ENCODE measurements at places on chromosomes 7 and 10.

DNA sequence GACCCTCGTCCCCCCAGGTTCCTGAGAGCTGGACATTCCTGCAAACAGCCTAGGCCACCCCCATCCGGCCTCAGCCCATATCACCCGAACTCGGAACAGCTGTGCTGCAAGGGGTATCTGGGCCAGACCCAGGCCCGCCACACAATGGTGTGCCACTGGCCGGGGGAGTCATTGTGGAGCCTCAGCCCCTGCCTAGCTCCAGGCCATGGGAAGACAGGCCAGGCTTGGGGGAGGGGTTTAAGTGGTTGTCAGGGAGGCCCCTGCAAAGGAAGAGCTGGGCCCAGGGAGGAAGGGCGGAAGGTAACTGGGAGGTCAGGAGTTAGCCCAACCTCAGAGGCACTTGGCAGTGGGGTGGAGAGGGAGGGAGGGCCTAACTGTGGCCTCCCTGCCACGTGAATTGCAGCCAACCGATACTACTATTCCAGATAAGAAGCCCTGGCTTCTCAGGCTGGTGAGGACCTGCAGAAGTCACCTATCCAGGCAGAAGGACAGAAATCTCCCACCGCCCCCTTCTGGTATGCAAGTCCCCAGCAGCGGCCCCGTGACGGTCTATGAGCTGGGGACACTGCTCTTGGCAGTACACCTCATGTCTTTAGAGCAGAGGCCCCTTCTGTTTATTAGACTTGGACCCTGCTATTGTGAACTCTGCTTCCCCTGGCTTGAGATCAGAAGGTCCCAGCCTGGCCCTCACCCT lies 26.8 kb downstream of the VSIR start:
- no peak for DNase-seq

GRCh38 chr10:73653701-73654100 lies 2.1 kb downstream of the SYNPO2L start:
- DNase-seq, result no peak

DNA sequence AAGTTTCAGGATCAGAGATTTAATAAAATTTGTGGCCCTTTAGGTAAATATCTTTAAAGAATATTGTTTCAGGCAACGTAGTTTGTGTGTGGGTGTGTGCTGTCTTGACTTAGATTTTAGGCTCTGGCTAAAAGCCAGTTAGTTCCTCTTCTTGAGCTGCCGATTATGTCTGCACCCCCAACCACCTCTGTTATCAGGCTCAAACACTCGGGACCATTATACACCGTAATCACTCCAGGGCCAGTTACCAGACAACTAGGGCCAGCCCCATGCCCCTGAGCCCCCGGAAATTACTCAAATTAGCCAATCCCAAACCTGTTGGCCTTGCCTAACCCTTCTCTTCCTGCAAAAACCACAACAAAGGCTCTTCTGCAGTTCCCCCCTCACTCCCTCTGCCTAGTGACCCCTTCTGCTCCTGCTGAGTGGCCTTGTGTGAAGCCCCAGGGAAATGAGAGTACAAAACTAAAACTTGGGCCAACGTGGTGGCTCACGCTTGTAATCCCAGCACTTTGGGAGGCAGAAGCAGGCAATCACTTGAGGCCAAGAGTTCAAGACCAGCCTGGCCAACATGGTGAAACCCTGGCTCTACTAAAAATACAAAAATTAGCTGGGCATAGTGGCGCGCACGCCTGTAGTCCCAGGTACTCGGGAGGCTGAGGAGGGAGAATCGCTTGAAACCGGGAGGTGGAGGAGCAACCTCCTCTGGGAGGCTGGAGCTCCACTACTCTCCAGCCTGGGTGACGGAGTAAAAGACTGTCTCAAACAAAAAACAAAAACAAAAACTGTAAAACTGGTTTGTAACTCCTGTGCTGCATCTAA lies 9.2 kb upstream of the HNRNPF start:
- DNase-seq, result no peak

GRCh38 chr7:140544388-140544826 lies 65.1 kb upstream of the MKRN1 start:
- no peak for DNase-seq

- no peak for DNase-seq
Observed at GRCh38 chr7:50208378-50208982, 96.0 kb upstream of the IKZF1 start.

- DNase-seq, result no peak
Observed at GRCh38 chr10:49400365-49400764, 4.5 kb upstream of the DRGX start.

- DNase-seq, result no peak
Observed at GRCh38 chr7:76356823-76357222, 2.0 kb downstream of the YWHAG start.

GRCh38 chr7:100840470-100841100 lies 11.9 kb upstream of the SLC12A9 start:
- no peak for DNase-seq

DNA sequence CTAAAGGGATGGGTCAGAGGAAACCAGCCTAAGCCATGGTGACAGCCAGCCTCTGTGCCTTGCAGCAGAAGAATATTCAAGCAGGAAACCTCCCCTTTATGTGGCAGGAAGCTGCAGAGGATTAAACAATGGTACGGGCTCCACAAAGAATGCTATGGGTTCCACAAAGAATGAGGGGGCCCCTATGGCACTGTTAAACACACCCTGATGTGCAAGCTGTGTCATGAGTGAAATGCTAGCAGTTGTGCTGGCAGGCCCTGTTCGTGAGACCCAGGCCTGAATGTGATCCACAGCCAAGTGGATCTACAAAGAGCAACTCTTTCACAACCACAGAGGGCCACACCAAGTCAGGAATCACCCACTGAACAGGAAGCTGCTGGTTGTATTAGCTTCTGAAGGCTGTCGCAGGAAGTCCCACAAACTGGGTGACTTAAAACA lies 68.9 kb downstream of the MYOF start:
- no peak for DNase-seq

DNA sequence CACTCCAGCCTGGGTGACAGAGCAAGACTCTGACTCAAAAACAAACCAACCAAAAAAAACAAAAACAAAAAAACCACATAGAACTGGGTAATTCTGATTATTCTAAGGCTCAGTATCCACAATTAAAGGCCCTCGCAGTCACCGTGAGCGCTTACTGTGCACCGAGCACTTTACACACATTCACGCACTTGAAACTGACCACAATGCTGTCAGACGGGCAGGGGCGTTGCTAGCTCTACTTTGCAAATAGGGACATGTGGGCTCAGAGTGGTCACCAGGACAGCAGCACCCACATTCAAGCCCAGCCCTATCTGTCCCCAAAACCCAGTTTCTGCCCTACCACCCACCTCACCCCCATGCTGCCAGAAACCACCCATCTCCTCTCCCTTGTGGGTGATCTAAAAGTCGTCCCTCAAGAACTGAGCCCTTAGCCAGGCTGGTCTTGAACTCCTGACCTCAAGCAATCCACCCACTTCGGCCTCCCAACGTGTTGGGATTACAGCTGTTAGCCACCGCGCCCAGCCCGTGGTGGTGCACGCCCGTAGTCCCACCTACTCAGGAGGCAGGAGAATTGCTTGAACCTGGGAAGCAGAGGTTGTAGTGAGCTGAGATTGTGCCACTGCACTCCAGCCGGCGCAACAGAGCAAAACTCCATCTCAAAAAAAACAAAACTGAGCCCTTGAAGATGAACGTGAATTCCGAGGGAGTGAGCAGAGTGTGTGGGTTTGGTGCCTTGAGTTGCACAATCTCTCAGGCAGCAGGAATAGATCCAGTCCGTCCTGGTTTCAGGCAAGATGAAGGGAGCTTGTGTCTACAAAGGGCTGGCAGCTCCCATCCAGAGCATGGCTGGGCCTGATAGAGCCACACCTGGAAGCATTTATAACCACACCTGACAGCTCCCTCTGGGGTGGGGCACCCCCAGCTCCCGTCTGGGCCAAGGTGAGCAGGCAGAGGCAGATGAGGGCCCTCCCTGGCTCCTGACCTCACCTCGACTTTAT lies 5.4 kb upstream of the HSPB1 start:
- no peak for DNase-seq

DNA sequence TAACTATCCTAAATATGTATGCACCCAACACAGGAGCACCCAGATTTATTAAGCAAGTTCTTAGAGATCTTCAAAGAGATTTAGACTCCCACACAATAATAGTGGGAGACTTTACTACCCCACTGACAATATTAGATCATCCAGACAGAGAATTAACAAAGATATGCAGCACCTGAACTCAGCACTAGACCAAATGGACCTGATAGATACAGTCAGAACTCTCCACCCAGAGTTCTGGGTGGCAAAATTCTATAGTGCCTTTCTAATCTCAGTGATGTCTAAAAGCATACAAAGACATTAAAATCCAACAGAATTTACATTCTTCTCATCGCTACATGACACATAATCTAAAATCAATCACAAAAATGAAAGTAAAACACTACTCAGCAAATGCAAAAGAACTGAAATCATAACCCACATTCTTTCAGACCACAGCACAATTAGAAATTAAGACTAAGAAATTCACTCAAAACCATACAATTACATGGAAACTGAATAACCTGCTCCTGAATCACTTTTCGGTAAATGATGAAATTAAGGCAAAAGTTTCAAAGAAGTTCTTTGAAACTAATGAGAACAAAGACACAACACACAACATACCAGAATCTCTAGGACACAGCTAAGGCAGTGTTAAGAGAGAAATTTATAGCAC lies 183.2 kb downstream of the AGMO start:
- DNase-seq, result no peak

GRCh38 chr10:32402499-32402898 lies 43.4 kb upstream of the CCDC7 start:
- DNase-seq, result no peak

- no peak for DNase-seq
Observed at GRCh38 chr7:76428149-76428823, 3.5 kb downstream of the ZP3 start.

- no peak for DNase-seq
Observed at GRCh38 chr7:114356133-114356532, 58.5 kb upstream of the FOXP2 start.

- no peak for DNase-seq
Observed at GRCh38 chr10:60714233-60714632, 64.0 kb upstream of the CDK1 start.

All from cortex of kidney (tissue), 1 donor.